Caco-2 (cell line): ENCODE measurements at places on chromosomes 7 and 10.

GRCh38 chr10:133473270-133473669 lies 19.5 kb downstream of the SCART1 start:
- DNase-seq = no peak

GRCh38 chr10:112949143-112949823 lies 764 bp upstream of the TCF7L2 start:
- no peak for DNase-seq

GRCh38 chr7:47746468-47746867 lies 164.6 kb upstream of the TNS3 start:
- no peak for DNase-seq

DNA sequence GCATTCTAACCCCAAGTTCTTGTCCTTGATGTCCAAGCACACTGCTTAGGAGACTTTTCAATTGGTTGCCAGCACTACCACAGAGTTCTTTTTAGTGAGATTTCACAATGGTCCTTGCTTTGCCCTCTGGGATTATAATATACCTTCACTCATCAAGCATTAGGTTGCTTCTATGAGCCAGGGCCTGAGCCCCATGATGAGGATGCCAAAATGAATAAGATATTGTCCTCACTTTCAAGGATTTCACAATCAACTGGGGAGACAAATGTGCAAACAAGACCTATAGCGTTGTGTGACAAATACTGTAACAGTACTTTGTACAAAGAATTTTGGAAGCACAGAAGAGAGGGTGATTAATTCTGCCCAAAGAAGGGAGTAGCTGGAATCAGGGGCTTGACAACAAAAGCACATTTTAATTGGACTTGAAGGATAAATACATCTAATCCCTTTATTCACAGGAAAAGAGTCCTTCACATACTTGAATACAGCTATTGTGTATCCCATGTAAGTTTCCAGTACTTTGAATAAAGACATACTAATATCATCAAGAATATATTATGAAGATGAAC lies 263.6 kb upstream of the LRRN3 start:
- no peak for DNase-seq

DNA sequence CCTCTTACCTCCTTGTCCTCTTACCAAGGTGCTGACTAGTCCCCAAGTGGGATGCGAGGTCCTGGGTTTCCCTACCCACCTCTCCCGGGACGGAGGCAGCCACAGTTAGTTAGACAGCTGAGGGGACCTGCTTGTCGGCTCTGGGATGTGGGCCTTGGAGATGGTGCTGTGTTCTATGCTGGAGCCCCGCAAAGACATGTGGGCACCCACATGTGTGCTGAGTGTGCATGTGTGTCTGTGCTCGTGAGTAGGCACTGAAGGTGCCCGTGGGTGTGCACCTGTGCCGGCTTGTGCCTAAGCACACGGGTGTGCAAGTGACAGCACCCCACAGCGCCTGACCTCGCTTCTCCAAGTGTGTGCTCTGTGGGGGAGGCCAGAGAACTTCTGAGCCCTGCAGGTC lies 62.2 kb downstream of the NEURL1 start:
- no peak for DNase-seq

GRCh38 chr7:146876411-146876810 lies 759.8 kb downstream of the CNTNAP2 start:
- no peak for DNase-seq

DNA sequence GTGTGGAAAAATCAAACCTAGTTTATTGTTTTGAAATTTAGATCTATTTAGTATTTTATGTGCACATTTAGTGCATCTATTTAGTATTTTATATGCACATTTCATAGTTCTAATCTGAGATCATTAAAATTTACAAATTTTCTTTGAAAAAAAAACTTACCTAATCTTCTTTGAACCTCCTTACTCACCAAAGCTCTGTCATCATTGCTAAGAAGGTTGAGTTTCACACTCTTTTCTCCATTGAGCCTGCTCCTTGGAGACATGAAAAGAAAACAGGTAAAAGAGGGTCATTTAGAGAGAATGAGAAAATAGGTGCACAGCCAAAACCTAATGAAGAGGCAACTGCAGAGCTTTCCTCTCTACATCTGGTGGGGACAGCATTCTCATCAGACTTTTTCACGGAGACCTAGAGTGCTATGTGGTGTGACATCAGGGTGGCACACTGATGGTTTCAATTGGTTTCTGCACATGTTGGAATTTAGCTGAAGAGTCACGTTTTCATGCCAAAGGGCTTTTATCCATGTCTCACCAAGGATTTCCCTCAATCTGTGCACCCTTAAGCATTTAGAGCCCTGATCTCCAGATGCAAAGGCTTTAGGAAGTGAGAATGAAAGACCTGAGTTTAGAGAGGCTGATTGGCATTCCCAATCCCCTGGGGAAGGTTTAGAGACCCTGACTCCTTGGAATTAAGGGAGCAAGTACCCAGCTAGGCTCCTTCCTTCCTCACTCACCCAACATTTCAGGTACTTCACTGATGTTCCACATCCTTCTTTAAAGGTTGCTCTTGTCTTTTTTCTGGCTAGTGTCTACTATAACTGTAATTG lies 89.2 kb upstream of the CAPZA2 start:
- DNase-seq = no peak

- no peak for DNase-seq
Observed at GRCh38 chr7:35728412-35729060, 33.6 kb upstream of the HERPUD2 start.

- DNase-seq = no peak
Observed at GRCh38 chr7:133054162-133054840, 27.6 kb downstream of the CHCHD3 start.

- DNase-seq = no peak
Observed at GRCh38 chr7:139708541-139708940, 69.3 kb downstream of the HIPK2 start.

DNA sequence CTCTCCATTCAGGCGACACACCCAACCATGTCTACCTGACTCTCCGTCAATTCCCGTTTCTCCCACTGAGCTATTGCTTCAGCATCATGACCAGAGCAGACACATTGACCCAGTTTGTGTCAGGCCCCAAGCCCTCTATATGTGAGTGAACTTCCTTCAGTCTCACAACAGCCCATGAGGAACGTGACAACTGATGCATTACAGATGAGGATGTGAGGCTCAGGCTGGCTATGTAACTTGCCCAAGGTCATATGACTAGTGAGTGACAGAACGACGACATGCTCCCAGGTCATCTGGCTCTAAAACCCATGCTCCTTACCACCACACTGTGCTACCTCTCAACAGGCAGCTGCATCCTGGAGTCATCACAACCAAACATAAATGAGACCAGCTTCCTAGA lies 3.7 kb downstream of the TMEM140 start:
- DNase-seq = no peak

DNA sequence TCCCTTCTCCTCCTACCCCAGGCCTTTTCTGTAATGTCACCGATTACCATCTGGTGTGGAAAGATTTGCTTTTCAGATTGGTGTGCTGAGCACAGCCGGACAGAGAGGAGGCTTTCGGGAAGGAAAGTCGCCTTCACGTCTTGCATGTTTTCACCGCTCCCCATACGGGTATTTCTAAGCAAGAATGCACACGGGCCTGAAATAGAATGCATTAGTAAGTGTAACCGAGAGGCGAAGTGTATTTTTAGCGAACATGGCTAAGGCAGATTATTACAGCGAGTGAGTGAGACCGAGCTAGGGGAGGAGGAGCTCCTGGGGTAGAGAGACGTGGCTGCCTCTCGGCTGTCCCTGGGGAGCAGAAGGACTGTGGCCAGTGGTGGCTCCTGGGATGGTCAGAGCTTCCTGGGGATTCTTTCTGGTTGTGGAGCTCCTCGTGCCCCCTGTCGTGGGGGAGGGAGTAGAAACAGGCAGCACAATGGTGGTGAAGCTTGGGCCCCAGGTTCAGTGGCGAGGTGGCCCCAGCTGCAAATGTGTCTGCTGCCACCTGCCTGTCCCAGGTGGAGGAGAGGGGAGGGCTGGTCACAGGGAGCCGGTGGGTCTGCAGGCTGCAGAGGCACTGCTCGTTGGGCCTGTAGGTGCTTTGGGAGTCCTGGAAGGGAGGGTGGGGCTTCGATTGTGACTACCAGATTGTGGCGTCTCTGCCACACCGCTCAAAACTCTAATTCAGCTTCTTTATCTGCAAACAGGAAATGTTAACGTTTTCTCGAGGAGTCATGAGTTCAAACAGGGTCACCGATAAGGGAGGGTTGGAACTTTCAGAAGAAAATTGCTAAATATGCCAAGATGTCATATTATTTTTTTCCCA lies 135.8 kb downstream of the CAMK1D start:
- DNase-seq = peak; percentile 62
